Right hindlimb (tissue), 1 donor: ENCODE measurements at places on chromosomes 5 and 9.

- DNase-seq: no peak
Measured at GRCh38 chr5:112491257-112491656, 72.2 kb upstream of the EPB41L4A start.

DNA sequence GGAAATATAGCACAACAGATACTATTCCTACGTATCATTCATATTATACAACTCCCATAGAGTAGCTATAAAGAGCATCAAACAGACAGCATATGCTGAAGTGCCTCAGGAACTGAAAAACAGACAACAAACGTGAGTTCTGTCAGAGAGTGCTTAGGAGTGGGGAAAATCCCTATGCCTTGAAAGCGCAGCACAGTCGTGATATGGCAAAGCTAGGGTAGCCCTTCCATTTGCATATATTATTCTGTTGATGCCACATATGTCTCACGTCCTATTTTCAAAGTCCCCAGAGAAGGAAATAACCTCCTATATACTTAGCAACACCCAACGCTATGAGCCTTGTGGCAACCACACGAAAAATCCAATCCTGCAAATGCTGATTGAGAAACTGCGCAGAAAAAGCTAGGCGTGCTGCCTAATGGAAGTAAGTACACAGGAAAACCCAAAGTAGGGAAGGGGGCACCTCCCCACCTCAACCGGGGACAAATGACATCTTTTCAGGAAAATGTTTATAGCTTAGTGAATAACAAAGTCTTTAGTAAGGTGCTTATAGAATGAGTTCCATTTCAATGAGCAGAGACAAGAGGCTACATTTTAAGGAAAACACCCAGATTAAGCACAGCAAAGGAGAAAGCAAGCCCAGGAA, 105.1 kb downstream of the MED10 start:
- DNase-seq: no peak

DNA sequence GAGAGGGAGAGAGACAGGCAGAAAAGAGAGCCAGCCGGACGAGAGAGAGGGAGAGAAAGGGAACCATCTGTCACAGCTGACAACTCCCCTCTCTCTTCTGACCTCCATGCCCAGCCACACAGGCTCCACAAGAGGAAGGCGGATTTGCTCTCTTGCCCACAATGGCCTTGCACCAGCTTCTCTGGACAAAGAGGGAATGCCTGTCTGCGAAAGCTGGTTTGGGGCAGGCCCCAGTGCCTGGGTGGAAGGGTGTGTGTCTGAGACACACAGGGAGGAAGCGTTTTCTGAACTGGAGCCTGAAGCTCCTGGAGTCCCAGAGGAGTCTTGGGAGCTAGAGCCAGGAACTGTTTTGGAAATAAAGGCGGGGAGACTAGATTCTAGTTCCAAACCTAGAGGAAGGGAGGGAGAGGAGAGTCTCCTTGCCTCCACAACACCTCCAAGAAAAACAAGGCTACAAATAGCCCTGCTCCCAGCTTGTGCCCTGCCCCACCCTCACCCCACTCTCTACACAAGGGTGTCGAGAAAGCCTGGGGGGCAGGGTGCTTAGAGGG, 12.5 kb downstream of the C1QTNF2 start:
- DNase-seq: peak; percentile 89

- DNase-seq: no peak
Measured at GRCh38 chr9:30722065-30722464, 1662.4 kb upstream of the ACO1 start.

DNA sequence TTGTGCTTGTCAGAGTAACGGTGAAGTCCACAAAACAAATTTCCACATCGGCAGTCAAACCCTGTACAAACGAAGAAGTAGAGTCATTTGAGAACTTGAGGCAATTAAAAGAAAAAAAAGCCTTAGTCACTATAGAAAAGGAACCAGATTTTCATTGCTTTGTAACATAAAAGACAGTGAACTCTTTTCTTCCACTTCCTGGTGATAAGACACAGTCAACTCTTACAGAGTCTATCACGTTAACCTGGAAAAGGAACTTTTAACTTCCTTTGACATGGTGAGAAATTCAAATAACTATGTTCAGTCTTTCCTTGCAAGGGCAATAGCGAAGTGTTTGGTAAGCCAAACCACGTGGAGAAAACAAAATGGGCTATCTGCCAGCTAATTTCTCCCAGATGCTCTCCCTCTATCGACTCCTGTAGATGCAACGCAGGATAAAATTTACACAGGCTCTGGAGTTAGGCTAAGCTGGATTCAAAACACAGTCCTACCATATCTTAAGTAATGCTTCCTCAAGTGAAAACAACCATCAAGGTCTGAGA, 8.9 kb downstream of the ZFAND5 start:
- no peak for DNase-seq

DNA sequence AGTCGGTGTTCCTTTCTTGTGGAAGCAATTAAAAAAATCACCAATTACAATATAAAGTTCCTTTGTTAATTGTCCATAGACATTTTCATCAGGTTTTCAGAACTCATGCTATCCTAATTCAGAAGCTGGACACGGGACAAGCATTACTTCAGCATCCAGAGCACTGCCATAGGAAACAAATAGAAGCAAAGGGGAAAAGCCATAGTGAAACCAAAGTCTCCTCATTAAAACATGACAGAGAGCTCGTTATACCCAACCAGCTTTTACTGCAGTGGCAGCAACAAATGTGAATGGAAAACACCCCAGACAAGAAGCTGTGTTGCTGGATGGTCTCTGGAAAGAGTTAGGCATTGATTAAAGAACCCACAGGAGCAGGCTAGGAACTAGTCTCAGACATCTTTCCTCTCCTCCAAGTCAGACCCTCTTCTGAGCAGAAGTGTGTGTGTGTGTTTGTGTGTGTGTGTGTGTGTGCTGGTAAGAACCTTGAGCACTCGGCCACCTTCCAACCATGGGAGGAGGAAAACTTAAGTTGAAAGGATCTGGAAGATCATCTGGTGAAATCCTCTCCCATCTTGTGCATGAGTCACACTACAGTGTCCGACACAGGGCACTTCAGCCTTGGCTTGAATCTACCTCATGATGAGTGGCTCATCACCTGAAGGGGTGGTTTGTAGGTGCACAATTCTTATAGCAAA, 162.6 kb upstream of the ADAMTS16 start:
- no peak for DNase-seq

DNA sequence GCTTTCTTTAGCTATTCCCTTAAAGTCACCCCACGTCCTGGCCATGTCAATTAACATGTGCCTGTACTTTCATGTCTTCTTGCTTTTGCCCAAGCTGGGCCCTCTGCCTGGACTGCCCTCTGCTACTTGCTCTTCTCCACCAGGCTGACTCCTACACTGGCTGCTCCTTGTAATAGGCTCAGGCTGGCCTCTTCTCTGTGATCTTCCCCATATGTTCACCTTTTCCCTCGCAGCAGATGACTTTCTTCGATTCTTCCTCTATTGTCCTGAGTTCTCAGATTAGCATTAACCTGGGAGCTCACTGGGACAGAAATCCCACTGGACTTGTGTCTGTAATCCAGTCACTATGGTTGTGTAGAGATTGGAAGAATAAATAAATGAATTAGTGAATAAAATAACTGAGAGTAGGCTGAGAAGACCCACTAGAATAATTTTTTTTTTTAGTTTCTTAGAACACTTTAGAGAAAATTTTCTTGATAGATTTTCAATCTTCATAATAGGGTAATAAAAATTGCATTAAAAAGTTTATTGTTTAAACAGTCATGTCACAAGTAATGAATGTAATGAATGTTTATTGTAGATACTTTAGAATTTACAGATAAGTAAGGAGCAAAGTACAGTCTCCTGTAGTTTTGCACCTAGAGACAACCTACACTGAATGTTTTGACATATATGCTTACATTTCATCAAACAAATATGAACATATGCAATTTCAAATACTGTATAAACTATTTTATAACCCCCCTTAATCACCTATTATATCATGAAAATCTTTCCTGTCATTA, 47.4 kb upstream of the TNFSF15 start:
- DNase-seq: no peak

DNA sequence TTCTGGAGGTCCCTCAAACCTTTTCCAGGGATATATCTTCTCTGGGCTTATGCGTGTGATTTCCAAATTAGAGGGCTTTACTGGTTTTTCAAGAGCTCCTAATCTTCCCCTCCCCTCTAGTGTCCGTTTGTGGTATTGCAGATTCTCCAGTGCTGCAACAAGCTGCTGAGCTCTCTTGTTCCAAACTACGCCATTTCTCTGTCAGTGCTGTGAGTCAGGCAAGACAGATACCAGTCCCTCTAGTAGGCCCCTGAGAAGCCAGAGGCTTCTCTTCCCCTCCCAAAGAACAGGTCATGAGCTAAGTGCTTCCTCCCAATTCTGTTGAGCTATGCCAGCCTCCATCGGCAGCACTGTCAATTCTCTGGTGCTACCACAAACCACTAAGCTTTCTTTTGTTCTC, 149.5 kb downstream of the FANCC start:
- no peak for DNase-seq

DNA sequence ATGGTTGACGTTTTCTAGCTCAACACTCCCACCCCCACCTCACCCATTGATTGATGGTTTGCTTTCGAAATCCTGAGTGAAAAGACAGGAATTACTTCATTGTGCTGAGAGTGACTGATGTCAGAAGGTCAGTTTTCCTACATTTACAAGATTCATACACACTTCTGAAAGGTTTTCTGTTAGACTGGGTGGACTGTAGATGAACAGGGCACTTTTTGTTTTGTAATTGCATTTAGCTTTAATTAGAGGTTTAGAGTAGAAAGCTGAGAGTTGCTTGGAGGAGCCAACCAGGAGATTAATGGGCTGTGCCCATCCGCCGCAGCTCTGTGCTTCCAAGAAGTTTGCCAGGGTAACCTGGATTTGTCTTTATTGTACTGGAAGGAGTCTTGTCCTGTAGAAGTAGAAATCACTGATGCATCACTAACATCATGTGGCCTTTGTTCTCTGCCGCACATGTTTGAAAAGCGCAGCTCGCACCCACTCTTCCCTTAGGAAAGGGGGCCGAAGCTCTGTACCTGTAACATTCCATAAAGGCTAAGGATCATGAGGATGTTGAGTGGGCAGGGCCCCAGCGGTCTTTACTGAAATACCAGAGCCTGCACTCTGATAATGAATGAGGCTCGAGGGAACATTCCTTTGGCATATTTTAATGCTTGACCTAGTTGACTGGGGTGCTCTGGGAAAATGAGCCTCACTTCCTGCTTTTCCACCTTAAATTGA, 267.6 kb upstream of the DMRT1 start:
- no peak for DNase-seq

DNA sequence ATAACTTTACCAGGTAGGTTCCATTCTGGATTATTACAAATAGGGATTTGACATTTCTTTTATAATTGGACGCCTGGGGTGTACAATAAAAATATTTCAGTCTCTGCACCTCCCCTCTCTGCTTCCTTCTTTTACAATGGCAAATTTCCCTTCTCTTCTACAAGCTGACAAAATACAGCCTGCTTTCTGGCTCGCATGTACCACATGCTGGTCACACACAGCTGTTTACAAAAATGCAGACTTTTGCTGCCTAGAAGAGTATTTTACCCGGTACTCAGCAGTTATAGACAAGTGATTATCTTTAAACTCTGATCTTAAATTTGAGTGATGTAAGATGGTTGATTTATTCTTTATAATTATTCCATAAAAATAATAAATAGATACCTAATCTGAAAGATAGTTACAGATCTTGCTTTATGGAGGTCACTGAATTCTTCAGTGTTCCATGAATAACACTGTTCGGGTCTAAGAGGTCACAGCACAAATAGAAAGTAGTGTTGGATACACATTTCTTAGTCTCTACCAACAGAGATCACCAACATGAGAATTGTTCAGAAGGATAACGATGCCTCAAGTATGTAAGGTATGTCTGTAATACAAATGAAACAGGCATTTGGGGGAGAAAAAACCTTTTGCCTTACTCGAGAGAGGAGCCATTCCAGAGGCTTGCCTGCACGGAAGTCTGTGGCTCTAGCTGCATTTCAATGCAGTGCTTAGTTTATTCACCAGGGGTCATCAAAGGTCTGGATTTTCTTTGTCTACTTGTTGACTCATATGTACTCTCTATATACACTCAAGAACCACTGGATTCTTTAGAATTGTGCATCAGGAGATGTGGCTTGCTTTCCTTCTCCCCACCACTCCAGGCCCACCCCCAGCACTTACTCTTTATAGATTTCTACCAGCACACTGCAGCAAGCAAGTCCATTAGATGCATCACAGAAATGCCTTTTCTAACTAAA, 206.6 kb upstream of the RFX3 start:
- DNase-seq: peak; percentile 65

DNA sequence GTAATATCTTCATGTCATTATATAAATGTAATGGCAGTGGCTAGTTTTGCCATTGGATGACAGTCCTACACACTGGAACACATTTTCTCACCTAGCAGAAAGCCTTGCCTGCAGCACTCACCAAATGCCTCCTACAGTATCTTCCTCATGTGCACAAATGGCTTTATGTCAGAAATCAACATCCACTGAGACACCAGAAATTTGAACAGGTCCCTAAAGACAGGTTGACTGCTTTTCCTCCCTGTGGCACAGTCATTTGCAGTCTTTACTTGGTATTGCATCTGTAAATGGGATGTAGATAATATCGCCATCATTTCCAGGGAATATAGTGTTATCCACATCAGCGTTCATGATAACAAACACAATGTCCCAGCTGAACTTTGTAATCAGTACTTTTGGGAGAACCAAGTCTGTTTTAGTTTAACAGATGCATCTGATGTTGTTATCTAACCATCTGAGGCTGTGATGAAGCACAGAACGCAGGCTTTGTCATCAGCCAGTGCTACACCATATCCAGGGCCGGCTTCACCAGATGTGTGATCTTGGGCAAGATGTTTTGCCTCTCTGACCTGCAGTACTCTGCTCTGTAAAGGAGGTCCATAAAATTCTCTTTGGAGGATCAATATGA, 83.9 kb upstream of the TAS2R1 start:
- no peak for DNase-seq

GRCh38 chr9:78552802-78553201, 255.9 kb downstream of the PSAT1 start:
- DNase-seq: no peak

GRCh38 chr9:2029666-2030170, 14.6 kb downstream of the SMARCA2 start:
- no peak for DNase-seq

GRCh38 chr9:130448035-130448624, 3.4 kb downstream of the ASS1 start:
- DNase-seq: no peak

DNA sequence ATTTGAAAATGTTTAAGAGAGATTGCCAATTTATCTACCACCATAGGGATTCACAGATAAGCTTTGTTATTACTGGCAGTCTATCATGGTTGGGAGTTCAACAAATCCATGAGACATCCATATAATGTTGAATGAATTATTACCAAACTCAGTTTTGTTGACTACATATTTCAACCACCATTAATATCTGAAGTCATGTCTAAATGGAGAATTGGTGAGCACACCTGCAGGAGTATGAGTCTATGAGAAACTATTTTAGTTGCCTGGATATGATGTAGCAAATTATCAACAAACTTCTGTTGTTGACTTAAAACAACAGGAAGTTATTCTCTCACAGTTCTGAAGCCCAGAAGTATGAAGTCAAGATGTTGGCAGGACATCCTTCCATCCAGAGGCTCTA, 126.8 kb upstream of the FBXL7 start:
- no peak for DNase-seq

DNA sequence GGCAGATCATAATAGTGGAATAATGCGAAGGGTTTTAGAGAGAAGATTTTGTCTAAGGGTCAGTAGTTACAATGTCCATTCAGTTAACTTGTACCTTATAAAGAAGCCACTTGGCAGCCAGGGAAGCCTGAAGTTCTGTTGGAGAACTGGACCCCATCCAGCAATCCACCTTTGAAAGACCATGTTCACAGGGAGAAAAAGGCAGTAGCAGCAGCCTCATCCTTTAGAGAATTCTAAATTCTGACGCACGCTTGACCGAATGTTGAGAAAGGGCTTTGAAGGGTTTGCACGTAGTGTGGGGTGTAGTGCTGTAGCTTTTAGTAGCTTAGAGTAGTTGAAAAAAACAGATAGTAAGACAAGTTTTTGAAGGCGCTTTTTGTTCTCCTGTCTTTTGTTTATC, 42.8 kb downstream of the MCCC2 start:
- DNase-seq: no peak
